Cortex of kidney (tissue), 1 donor: ENCODE measurements at places on chromosomes 7 and 10.

DNA sequence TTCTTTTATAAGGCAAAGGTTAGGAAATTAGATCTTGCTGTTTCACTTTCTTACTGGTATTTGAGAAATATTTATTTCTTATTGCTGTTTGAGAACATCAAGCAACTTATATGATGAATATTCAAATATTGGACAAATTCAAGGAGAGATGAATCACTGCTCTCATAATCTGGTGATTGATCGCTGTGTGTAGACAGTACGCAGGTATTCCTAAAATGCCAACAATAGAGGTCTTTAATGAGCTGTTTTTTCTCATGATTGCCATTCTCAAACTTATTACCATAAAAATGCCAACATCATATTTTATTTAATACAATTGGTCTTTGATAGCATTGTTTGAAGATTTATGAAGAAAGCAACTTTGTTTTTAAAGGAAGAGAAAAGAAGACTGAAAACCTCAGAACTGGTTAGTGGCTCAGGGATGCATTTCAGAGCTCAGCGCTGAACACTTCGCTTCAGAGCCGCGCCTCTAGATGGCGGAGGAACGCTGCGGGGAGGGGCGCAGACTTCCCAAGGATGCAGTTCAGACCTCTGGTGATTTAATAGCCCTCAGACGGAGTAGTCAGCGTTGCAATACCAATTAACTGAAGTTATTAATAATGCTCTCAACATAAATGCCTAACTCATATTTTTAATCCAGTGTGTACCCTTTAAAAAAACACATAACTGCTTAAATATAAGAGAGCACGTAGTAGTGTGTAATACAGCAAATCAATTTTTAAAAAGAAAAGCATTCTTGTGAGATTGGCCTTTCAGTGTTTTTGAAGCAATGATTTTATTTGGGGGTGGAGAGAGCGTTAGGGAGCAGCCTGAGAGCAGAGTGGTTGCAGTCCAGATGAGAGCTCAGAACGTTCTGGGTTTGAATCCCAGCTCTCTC, 38.5 kb upstream of the STEAP4 start:
- DNase-seq, result no peak

DNA sequence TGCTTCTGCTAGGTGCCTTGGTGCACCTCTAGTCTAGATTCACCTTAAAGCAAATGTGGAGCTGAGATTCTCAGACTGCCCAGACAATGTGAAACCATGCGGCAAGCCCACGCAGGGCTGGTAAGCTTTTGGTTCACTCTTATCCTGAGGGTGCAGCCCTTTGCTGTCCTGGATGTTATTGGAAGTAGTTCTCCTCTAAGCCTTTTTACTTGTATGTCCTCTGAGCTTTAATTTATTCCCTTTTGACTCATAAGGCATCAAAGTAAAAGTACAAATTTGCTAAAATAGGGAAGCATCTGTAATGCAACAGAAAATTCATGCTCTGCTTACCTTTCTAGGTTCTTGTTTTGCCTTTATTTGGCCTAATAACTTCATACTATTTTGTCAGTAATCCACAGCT, 186.8 kb downstream of the MACC1 start:
- DNase-seq, result no peak

GRCh38 chr7:130294314-130294713, 1.4 kb downstream of the CPA4 start:
- no peak for DNase-seq

- DNase-seq, result no peak
Observed at GRCh38 chr10:3980660-3981059, 195.7 kb upstream of the KLF6 start.

DNA sequence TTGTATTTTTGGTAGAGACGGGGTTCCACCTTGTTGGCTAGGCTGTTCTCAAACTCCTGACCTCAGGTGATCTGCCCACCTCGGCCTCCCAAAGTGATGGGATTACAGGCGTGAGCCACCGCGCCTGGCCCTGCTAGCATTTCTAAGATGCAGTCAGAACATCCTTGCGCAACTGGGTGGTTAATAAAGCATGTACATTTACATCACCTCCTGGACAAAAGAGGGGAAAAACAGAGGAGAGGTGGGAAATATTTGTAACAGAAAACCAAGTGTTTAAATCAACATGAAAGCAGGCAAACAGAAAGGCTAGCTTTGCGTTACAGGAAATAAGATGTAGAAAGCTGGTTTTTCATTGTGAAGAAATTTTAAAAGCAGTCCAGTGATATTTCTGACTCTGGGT, 220.9 kb upstream of the KMT2E start:
- DNase-seq, result no peak

- DNase-seq, result no peak
Observed at GRCh38 chr10:35004651-35005050, 85.5 kb downstream of the CUL2 start.

- no peak for DNase-seq
Observed at GRCh38 chr7:43877968-43878864, 8.9 kb upstream of the MRPS24 start.

GRCh38 chr7:100044718-100045117, 4.9 kb upstream of the ZSCAN21 start:
- DNase-seq, result no peak

GRCh38 chr10:97687785-97688781, 1.0 kb upstream of the AVPI1 start:
- no peak for DNase-seq

- DNase-seq, result no peak
Observed at GRCh38 chr10:120012566-120012965, 120.0 kb downstream of the SEC23IP start.

GRCh38 chr7:76260171-76260703, 42.2 kb upstream of the HSPB1 start:
- no peak for DNase-seq

DNA sequence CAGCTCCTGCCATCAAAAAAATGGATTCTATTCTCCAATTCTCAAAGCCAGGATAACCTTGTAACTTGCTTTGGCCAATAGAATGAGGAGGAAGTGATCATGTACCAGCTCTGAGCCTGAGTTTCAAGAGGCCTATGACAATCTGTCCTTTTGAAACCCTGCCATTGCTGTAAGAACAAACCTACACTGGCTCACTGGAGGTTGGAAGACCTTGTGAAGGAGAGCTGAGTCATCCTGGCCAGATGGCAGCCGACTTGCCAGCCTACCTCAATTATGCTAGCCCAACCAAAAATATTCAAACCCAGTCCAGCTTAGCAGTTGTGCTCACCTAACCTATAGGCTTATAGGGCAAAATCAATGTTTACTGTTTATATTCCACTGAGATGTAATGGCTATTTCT, 93.0 kb downstream of the HGF start:
- no peak for DNase-seq

- no peak for DNase-seq
Observed at GRCh38 chr10:83806717-83807116, 332.6 kb upstream of the GHITM start.

DNA sequence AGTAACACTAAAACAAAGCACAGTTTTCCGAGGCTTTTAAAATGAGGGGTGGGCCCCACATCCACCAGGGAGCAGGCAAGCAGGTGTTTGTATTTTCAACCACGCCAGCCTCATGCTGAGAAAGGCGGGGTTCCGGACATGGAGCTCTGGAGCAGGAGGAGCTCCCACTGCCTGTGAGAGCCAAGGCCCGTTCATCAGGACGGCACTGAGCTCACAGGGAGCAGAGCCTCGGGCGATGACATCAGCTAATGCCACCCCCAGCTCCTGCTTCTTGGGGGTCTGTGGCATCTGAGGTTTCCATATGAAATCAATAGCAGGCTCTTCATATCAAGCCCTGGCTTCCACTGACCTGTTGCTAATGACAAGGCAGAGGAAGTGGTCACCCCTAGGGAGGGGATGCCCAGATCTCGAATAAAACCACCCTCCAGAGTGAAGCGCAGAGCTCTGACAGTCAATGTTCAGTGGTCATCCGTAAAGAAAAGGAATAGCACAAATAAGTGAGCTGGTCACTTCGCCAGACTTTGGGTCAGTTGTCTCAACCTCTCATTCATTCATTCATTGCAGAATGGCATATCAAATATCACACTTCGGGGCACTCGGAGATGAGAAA, 89.1 kb downstream of the TNS3 start:
- no peak for DNase-seq

DNA sequence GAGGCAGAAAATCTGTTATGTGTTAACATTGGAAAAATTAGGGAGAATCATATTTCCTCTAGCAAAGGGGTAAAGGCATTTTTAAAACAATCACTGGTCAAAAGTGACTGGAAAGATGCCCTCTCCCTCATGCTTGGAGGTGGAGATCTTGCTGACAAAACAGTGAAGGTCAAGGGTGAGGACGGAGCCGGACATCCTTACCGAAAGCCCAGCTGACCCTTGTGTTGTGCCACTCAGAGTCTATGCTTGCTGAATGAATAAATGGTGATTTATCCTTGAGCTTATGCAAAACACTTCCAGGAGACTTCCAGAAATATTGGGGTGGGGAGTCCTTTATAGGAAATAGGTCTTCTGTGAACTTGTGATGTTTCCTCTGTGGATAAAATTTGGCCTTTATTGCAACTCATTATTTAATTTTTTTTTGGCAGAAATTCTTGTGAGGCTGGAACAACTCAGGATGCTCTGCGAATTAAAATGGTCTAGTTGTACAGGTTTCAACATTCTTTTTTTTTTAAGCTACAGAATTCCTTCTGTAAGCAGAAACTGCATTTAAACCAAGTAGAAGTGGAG, 28.3 kb upstream of the ELMO1 start:
- no peak for DNase-seq

- no peak for DNase-seq
Observed at GRCh38 chr10:100065084-100065660, 16.5 kb downstream of the CPN1 start.

GRCh38 chr7:104111271-104111670, 96.5 kb downstream of the ORC5 start:
- DNase-seq, result no peak

DNA sequence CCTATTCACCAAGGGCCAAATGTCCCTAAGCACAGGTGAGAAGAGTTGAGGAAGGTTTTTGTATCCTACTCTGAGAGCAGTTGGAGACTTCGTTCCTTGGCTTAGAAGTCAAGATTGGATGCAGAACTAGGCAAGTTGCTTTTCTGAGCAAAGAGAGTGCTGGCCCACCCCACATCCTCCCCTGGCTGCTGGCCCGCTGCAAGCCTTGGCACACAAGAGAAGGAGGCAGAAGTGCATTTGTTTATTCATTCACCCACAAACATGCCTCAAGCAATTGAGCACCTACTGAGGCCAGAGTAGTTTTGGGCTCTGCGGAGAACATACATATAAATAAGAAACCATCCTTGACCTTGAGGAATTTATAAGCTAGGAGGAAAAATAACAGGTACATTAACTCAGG, 318.9 kb downstream of the KCNMA1 start:
- DNase-seq, result no peak

DNA sequence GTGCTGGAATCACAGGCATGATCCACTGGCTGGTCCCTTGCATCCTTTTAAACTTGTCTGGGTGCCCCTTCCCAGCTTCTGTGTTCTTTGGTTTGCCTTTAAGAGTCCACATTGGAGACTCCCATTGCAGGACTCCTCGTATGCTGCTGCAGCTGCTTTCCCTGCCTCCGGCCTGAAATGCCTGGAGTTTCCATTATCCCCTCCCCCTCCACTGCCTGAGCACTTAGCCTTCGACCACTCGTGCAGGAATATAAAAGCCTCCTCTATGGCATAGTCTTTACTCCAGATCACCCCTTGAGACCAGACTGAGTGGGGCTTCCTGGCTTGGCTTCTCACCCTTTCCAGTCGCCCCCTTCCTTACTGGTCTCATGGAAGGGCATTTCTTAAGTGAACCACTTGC, 80.2 kb downstream of the RHOBTB1 start:
- DNase-seq, result no peak

- no peak for DNase-seq
Observed at GRCh38 chr7:111012799-111013675, 77.9 kb upstream of the LRRN3 start.

DNA sequence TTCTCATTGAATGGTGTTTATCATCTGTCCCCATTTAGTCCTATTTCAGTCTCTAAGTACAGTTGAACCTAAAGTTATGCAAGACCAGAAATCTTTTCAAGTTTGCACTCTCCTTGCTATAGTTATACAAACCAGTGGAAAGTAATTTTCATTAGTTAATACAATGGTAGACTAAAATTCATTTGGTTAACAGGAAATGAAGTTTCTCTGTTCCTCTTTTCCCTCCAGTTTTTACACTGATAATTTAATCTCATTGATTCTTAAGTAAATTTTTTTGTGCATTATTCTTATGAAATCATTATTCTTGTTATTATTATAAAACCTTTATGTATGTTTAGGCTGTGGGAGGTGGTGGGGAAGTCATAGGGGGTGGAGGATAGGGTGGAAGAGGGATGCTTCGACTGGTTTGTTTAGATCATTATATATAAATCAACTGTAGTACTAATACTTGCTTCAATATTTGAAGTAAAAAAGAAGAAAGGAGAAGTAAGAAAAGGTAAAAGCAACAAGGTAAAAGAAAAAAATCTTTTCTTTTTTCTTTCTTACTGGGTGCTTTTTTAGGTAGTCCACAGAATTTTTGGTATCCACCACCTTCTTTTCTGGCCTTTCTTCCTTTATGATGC, 104.1 kb downstream of the GPR85 start:
- no peak for DNase-seq

- DNase-seq, result no peak
Observed at GRCh38 chr10:132696728-132697577, 89.0 kb downstream of the NKX6-2 start.

- no peak for DNase-seq
Observed at GRCh38 chr10:58436071-58436470, 50.9 kb downstream of the TFAM start.

- no peak for DNase-seq
Observed at GRCh38 chr7:91266689-91267090, 2.5 kb downstream of the FZD1 start.

GRCh38 chr7:129553899-129554461, 51.6 kb downstream of the SMKR1 start:
- no peak for DNase-seq

DNA sequence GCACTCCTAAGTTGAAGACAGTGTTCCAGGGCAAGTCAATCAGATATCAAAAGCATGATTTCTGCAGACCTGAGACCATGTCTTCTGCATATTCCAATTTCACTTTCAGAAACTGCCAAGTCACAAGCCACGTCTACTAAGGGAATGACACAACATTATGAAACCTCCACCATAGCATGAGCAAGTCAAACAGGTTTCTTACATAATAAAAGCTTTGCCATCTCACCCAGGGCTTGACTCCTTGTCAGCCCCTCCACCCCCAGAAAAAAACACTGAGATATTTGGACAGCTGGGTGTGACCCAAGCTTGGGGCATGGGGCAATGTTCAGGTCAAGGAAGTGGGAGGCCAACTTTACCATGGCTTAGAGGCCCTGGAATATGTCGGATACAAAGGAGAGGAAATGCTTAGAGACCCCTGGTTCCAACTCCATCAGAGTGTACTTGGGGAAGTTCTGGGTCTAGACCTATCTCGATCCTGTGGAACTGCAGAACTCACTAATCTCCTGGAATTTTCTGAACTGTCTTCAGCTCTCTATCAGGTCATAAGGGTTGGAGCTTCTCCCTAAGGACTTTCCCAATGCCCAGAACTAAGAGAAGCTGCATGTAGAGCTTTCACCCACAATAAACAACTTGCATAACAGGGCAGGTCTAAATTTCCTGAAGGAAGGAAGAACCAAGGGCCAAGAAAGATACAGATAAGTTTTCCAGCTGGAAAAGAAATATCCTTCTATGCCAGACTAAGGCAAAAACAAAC, 80.6 kb upstream of the NAMPT start:
- DNase-seq, result no peak
